Stimulated activated CD4-positive, alpha-beta T cell treated with anti-CD3 and anti-CD28 coated beads, Interleukin-1b, Interleukin-23, amount 100 ng/mL, for 1 hour (primary cell): ENCODE measurements at places on chromosomes 2 and 18.

GRCh38 chr18:31077878-31078277, 24.3 kb downstream of the DSC2 start:
- no peak for DNase-seq

DNA sequence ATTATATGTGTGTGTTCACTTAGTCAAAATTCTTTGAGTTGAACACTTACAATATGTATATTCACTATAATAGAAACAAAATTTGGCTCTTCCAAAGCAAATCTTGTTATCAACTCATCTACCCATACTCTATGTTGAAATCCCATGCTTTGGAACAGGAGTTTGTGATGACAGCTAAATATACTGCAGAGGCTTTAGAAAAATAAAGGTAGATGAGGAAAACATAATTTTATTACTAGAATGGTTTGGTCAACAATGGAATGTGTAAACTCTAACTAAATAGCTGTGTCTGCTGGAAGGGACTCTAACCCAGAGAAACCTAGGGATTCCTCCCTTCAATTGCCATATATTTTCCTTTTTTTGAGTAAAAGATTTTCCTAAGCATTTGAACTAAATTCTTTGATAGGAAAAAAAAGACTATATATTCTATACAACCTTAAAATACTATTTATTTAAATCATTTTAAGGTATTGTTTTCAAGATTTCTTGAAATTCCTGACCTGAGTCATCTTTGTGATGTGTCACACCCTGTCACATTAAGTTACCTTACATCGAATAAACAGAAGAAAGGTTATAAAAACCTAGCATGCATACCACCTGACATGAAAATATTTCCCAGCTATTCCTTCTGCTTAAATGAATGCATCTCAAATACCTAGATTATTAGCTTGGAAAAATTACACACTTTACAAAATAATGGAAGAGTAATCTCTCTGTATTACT, 175.5 kb downstream of the OTX1 start:
- no peak for DNase-seq

DNA sequence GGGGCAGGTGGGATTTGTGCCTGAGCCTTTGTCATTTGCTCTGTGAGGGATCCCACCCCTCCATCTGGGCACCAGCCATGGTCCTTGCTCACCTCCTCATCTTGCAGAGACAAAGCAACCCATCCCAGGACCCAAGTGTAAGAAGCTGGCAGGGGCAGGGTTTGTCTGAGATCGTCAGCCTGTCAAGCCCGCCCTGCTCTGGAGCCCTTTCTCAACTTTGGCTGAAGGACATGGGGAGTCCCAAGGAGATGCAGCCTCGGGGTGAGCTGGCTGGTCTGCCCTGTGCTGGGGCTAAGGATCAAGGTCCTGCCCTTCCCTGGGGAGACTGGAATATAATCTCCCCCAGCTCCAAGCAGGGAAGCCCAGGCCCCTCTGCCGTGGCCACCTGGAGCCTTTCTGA, 86.0 kb downstream of the CAPN13 start:
- DNase-seq: no peak

GRCh38 chr2:3954261-3954660, 250.9 kb downstream of the DCDC2C start:
- DNase-seq: no peak

DNA sequence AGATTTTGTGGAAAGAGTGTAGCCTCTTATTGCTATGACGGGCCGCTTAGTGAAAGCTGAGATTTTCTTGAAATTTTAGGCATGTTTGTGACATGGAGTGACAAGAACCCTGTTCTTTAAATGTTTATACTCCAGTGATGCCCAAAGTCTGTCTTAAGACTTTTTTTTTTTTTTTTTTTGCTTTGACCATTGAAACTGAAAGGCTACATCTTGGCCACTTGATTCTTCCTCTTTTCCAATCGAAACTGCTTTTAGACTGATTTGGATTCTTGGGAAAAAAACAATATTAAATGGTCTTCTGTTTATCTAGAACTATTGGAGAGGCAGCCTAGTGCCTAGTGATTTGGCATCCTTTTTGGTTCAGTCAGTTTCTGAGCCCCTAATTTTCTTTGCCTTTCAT, 2.4 kb upstream of the SLC8A1 start:
- DNase-seq: no peak
